ENCODE measurements at places on chromosomes 13 and 19.
A peak's percentile ranks its signal among the peaks of the same experiment; 100 is the strongest.

DNA sequence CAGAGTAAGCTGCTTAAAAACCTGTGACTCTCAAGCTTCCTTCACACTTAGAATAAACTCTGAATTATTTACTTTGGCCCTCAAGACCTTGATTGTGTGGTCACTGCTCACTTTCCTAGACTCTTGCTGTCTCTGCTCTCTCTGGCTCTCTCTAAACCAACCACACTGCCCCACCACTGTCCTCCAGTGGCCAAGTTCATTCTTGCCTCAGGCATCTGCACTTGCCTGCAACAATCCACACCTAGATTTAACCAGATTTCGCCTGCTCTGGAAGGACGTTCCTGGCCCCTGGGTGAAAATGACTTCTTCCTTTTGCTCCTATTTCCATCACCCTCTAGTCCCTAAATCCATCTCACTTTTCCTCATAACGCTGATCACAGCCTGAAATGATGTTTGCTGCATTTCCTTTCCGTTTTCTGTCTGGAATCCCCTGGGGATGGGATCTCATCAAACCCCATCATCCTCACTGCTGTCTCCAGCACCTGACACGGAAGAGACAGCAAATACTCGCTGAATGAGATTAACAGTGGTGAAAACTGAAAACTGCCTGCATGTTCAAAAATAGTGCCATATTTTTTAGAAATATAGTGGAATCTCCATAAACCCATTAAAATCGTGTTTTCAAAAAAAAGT, 232.6 kb downstream of the UQCRFS1 start:
- peak; percentile 22 for DNase-seq

- DNase-seq: no peak
Measured at GRCh38 chr19:19110410-19111135, 27.7 kb downstream of the TMEM161A start.

DNA sequence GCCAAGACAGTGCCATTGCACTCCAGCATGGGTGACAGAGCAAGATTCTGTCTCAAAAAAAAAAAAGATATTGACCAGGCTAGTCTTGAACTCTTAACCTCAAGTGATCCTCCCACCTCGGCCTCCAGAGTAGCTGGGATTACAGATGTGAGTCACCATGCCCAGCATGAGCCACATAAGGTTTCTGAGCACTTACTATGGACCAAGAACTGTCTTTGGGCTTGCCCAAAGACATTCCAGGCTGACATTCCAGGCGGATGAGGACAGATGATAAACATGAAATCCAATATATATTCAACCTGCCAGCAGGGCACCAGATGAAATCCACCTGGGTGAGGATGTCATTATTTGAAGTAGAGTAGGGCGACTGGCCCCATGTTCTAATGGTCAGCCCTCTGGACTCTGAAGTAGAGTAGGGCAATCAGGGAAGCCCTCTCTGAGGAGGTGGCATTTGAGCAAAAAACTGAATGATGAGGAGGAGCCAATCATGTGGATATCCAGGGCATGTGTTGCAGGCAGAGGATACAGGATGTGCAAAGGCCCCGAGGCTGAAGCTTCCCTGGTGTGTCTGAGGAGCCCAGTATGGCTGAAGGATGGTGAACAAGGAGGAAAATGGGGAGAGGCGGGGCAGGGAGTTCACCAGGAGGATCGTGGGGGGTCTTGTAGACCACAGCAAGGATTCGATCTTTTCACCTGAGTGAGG, 4.0 kb downstream of the C19orf38 start:
- DNase-seq: peak; percentile 49

GRCh38 chr13:113922412-113923118, 51.3 kb downstream of the C13orf46 start:
- no peak for DNase-seq

DNA sequence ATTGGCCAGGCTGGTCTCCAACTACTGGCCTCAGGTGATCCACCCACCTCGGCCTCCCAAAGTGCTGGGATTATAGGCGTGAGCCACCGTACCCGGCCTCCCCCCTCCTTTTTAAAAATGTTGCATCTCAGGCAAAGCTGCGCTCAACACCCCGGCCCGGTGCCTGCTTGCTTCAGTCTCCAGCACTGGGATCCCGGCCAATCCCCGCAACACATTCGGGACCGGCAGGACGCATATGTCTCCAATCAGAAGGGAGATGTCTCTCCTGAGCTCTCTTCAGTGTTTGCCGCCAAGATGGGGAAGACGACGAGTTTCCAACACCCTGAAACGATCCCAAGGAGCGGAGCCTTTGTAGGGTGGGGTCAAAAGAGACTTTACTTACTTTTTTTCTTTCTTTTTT, 16.1 kb downstream of the GNG7 start:
- DNase-seq: no peak

GRCh38 chr13:82900453-82900852, 981.8 kb downstream of the SLITRK1 start:
- no peak for DNase-seq

DNA sequence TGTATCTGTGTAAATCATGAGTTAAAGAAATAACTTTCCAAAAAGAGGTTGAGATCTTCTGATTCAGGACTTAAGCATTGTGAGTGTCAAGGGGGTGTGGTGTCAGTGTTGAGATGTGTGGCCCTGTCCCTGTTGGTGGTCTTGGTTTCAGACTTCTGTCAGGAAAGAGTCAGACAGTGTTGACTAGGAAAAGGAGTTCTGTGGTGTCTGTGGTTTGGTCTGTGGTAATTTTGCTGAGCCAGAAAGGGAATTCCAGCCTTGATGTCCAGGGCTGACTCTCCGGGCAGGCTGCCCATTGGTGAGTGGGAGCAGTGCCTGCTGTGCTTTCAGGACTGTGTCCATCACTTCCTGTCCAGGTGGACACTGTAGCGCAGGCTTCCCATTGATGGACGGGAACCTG, 39.8 kb upstream of the IGFL4 start:
- peak; percentile 90 for DNase-seq
